Right lung (tissue), 10 donors: ENCODE measurements at places on chromosomes 4 and X. TPM values are rescaled to one million over a fixed set of nuclear protein-coding genes. Genes with fewer than 3 reads are reported as not detected.

- DNase-seq: no peak
Measured at GRCh38 chr4:139581096-139581495, 25.1 kb upstream of the SETD7 start.

DNA sequence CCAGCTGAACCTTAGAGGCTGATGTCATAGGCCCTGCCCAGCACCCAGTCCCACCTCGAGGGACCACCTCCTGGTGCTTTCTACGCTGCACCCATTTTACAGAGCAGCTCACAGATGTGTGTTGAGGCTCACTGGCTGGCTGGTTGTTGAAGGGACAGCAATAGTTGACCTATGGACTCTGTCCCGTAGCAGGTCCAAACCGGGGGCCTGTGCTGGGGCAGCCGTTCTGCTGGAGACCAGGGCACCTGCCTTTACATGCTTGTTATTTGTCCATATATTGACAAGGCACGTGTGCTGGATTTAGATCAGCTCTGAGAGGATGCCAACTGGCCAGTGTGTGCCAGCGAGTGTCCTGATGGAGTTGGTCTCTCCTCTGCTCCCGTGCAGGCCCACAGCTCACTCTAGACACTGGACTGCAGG, 58.1 kb downstream of the TNIP2 start:
- DNase-seq: no peak

- no peak for DNase-seq
Measured at GRCh38 chr4:79255793-79256192, 70.1 kb downstream of the NAA11 start.

GRCh38 chr4:140049024-140049848, 104.7 kb downstream of the MAML3 start:
- peak; percentile 69 for DNase-seq

DNA sequence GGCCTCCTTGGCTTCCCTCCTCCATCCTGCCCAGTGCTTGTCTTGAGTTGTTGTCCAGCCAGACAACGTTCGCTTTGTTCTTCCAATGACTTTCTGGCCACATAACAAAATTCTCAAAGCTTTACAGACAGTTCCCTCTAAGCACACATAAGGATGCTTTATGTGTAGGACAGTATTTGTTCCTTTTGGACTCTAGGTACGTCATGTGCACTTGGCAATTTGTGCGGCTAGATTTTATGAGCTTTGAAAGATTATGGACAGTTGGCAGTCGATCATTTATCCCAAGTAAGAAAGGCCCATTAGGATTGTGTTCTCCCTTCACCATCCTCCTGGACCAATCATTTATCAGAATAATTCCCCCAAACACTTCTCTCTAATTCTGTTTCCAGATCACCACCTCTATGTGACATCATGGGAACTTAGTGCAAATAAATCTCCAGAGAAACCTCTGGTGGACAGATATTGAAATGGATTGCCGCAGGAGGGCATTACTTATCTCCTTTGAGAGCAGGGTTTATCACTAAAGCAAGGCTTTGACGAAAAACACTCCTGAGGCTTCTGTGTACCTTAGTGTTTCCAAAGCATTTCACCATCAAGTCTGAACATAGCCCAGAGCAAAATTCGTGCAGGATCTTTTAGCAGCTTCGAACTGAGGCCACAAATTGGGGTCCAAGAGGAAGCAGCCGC, 77.4 kb upstream of the BMPR1B start:
- DNase-seq: no peak

GRCh38 chr4:115675719-115676118, 562.3 kb upstream of the NDST4 start:
- DNase-seq: no peak

DNA sequence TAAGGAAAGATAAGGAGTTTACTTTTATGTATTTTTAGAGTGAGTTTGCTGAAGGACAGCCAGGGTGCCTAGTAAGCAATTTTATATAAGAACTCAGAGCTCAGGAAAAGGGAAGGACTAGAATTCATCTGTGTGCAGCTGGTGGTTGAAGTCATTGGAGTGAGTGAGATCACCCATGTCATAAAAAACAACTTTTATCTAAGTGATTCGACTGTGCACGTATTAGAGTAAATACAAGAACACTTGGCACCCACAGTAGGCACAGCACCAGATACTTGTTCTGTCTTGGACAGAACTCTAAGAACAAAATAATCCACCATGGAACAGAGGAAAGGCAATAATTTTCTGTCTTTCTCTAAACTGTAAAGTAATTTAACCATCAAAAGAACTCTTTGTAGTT, 31.6 kb downstream of the SYNPO2 start:
- no peak for DNase-seq

GRCh38 chr4:30380404-30380998, 339.7 kb upstream of the PCDH7 start:
- DNase-seq: no peak

GRCh38 chrX:48613502-48614160, 16.3 kb downstream of the WDR13 start:
- DNase-seq: no peak

DNA sequence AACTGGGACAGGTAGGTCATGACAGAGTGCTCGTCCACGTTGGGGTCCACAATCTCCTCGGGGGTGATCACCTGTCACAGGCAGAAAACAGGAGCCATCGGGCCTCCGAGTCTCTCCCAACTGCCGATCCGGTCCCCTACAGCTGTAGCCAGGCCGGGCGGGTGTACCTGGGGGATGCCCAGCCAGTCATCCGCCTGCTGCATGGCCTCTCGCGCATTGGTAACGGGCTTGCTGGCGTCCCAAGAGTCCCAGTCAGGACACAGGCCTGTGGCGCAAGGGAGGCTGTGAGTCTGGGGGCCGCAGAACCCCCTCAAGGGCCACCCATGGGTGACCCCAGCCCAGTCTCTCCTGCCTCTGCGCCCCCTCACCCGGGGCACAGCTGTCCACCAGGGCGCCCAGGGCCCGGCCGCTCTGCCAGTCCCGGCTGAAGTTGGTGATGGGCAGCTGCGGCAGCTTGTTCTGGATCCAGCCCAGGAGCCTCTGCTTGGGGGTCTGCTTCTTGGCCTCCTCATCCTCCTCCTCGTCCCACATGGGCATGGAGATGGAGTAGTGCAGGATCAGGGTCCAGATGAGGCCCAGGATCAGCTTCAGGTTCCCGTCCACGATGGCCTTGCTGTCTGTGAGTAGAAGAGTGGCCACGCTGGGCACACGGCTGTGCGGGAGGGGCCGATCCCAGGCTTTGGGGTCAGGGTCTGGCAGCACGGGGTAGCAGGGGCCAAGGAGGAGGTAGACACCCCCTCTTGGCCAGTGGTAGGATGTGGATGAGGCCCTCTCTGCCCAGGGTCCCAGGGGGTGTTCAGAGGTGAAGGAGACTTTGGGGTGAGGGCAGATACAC, 6.7 kb downstream of the FLNA start:
- DNase-seq: no peak

DNA sequence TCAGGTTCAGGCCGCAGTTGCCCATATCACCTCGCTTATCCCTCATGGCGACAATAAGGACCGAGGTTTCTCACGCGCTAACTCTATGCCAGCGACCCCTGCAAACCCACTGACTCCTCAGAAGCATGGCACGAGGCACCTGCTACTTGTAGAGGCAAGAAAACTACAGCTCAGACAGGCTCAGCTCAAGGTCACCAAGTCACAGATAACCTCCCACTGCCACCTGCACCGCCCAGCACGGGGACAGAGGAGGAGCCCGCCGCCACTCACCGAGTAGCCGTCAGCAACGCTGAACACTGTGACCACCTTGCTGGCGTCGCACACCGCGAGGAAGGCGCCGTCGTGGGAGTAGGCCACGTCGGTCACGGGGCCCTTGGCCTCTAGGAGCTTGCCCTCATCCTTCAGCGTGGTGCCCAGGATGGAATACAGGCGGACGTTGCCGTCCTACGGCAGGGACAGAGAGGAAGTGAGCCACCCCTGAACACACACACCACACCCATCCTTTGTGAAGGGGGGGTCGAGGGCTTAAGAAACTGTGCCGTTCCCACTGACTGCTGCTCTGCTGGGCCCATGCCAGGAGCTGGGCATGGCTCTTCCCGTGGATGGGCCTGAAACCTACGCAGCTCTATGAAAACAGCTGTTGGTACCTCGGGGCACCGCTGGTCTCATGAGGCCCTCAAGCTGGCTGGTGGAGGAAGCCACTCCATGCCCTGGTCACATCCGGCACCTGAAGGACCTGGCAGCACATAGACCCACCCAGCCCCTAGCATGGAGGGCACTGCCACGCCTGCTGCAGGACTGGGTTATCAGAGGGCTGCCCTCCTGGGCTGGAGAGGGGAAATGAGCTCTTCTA, 38.9 kb downstream of the WDR1 start:
- no peak for DNase-seq

GRCh38 chr4:141731481-141731880, 95.1 kb downstream of the IL15 start:
- DNase-seq: no peak

GRCh38 chr4:79467246-79467932, 59.4 kb upstream of the GK2 start:
- DNase-seq: no peak

- DNase-seq: no peak
Measured at GRCh38 chrX:54413753-54414152, 26.5 kb upstream of the TSR2 start.

GATB gene
- polyA plus RNA-seq: 17.6 TPM

SLC9A7 gene
- polyA plus RNA-seq: 2.9 TPM

PDZD4 gene
- polyA plus RNA-seq: 9.7 TPM

CCDC160 gene
- 2.2 TPM for polyA plus RNA-seq

PITX2 gene
- polyA plus RNA-seq: not detected

HAND2 gene
- polyA plus RNA-seq: 0.76 TPM

CPZ gene
- polyA plus RNA-seq: 3.7 TPM
